ENCODE measurements at places on chromosomes 3 and 15. TPM values are rescaled to one million over a fixed set of nuclear protein-coding genes. Genes with fewer than 3 reads are reported as not detected.
A peak's percentile ranks its signal among the peaks of the same experiment; 100 is the strongest.

AHSG gene
- not detected for total RNA-seq

- no peak for DNase-seq
Measured at GRCh38 chr3:121592856-121593702, at the start of gene FBXO40. Gene FBXO40 (plus strand): TSS chr3:121593379. CDS start chr3:121620576, 27,197 bp downstream.

MAP6D1 gene
- 1.7 TPM for total RNA-seq

- no peak for DNase-seq
Measured at GRCh38 chr15:39530480-39531342, 50.2 kb upstream of the THBS1 start.

GRCh38 chr15:100334456-100334855, 7.3 kb downstream of the ADAMTS17 start:
- DNase-seq = no peak

GRCh38 chr3:186930641-186931531, 560 bp downstream of the ST6GAL1 start:
- DNase-seq = peak; percentile 87

GRCh38 chr3:20846066-20846465, 660.1 kb upstream of the SGO1 start:
- DNase-seq = no peak

DNA sequence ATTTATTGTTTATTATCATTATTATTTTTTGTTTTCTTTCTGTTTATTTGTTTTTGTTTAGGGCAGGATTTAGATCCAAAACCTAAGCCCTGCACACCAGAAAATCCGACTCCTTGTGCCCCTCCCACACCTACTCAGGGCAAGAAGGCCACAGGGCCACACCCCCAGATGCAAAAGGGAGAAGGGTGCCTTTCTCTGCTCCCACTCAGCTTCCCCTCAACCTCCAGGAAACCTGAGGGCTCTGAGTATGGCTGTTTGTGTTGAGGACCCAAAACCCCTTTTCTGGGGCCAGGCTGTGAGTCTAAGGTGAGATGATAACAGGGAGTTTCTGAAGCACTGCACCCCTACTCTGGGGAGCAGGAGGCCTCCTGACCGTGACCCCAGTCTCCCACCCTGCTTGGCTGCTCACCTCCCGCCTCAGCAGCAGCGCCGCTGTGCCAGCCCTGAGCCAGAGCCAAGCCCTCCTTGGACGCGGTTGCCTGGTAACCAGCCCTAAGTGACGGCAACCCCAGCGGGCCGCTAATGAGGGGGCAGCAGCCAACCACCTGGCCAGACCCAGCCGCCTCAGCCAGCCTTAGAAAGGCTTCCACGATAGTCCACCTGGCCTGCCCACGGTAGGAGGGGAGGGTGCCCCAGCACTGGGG, 6.4 kb upstream of the C15orf39 start:
- no peak for DNase-seq

PCYT1A gene
- total RNA-seq = 65.0 TPM

LOXL1 gene
- total RNA-seq = 115 TPM

DNA sequence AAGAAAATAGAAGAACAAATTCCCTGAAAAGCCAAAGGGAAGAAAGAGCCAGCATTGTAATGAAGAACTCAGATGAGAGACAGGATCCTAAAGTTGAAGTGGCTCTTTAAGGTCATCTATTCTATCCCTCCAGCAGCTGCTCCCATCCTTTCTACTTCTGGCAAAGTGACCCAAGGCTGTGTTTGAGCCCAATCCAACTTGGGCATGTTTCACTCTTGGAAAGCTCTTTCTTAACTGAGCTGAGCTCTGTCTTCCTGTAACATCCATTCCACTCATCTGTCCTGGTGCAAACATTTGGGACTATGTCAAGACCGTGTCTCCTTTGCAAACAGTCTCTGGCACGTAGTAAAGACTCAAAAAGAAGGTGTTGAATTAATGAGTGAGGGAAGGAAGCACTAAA, 298.1 kb upstream of the IGF1R start:
- no peak for DNase-seq

DNA sequence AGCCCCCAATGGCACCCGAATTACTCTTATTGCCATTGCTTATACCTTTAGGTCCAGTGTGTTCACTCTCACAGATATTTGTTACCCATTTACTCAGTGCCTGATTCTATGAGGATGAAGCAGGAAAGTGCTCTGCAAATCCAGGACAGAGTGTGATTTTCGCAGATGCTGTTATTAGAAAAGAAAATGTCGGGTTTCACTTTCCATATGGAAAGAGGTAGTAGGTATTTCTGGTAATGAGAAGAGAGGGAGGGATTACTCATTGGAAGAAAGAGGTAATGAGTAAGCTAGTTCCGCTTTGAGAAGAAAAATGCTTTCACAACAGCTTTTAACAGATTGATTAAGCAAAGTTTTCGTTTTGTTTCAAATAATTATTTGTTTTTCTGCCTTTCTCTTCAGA, 336.3 kb upstream of the CFAP20DC start:
- DNase-seq = no peak

- no peak for DNase-seq
Measured at GRCh38 chr3:149332227-149332765, 1.1 kb downstream of the TM4SF18 start.

- no peak for DNase-seq
Measured at GRCh38 chr3:99601515-99601914, 36.9 kb upstream of the COL8A1 start.

RTP1 gene
- 0.48 TPM for total RNA-seq

RAB7A gene
- 211 TPM for total RNA-seq

GRCh38 chr15:65260968-65261367, 25.7 kb downstream of the PARP16 start:
- peak; percentile 1 for DNase-seq

- DNase-seq = no peak
Measured at GRCh38 chr15:37339437-37339836, 239.1 kb upstream of the MEIS2 start.

DNA sequence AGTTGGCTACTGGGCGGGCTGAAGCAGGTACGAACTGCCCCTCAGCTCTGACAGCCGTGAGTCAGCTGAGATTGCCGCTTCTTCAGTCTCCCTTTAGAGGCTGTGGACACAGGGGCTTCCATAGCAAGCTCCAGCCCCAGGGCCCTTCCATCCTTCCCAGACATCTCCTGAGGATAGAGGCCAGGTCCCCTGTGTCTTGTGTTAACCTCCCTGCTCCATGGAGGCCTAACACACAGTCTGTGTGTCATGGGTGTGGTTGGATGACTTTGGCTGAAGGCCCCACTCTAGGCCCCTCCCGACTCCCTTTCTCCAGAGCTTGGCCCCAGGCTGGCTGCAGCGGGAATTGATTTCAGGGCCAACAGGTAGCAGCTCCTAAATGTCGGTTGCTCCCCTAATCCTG, 116.1 kb upstream of the TLE3 start:
- no peak for DNase-seq

DNA sequence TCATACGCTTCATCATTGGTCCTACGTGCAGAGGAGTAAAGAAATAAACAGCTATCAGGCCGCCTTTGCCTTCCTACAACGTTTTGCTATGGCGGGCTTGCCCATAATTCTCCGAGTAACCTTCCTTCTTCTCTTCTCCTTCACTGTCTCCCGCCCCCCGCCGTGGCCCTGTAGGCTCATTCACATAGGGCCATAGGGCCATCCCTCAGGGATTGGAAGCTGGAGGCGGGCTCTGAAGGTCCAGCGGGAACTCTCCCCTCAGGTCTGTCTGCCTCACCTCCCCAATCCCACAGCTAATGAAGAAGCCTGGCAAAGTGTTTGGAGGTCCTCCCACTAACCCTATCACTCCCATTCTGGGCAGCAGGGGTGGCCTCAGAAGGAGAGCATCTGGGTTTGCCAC, 43.6 kb downstream of the SEMA5B start:
- DNase-seq = no peak

DNA sequence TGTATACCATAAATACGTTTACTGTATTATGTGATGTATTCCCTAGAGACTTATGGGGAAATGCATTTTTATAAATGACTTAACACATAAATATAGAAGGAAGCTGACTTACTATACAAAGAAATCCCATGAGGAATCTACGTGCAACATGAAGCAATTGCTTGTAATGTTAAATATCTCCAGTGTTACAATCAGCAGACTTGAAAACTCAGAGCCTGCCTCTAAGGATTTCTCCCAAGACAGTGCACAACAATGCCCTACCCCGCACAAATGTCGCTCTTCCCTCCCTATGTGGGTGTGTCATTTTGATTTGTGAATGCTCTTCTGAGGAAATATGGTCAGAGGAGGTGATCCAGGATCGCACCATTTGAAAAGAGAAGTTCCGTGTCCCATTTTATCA, 629.0 kb downstream of the NR2F2 start:
- no peak for DNase-seq

DNA sequence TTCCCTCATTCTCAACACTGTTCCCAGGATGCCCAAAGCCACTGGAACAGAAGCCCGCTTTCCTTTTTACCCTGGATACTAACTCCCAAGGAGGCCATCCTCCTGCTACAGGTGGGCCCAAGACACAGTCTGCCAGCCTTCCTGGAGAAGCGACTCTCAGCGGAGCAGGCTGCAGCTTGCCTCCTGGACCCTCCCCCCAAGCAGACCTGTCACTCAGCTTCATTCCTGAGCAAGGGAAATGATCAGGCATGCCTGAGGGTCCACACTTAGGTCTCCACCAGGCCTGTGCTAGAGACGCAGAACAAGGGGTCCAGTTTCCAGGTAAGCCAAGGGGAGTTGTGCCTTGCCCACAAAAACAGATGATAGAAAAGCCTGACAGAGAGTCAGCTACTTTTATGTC, 62.8 kb downstream of the SLCO2A1 start:
- DNase-seq = no peak

DNA sequence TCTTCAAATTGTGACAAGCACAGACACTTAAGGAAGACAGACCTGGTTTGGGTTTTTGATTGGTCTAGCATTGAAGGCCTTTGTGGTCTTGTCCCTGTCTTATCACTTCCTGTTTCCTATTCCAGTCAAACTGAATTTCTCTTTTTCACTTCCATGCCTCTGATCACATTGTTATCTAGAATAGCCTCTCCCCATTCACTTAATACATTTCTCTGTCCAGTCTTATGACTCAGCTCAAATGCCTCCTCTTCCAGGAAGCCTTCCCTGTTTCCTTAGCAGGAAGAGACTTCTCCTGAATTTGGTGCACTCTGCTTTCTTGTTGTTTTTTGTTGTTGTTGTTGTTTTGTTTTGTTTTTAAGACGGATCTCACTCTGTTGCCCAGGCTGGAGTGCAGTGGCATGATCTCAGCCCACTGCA, 45.5 kb downstream of the LIMD1 start:
- DNase-seq = no peak

ZNF710 gene
- total RNA-seq = 17.9 TPM

CHST2 gene
- total RNA-seq = 2.8 TPM

DNA sequence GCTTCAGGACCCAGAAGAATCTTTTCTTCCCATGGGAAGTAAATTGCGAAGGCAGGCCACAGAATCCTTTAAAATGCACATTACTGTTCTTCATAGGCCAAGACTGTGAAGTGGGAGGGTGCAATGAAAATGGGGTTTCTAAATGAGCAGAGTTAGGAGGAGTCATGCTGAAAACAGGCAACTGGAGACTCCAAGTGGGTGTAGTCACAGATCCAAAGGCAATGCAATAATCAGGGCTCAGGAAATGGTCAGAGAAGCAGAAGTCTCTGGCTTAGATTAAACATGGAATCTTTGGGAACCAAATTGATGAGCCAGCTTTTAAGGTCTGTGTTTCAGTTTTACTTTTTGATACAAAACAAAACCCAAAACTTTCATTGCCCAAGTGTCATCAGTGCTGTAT, 37.6 kb downstream of the HHLA2 start:
- DNase-seq = no peak

DNA sequence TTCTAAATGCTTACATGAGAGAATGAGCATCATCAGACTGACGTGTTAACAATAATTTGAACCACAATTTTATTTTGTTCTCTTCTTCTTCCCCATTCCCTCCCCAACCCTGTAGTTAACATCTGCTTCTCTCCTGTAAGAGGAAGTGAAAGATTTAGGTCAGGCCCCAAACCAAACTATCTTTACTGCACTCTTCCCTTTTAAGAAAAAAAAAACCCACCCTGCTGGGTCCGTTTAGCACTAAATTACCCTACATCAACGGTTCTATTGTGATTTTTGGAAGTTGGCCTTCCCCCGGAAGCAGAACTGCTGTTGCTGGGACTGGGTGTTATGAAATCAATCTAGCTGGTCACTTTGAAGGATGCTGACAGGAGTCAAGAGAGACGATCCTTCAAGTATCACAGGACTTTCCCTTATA, 49.4 kb downstream of the NFKBIZ start:
- no peak for DNase-seq

DNA sequence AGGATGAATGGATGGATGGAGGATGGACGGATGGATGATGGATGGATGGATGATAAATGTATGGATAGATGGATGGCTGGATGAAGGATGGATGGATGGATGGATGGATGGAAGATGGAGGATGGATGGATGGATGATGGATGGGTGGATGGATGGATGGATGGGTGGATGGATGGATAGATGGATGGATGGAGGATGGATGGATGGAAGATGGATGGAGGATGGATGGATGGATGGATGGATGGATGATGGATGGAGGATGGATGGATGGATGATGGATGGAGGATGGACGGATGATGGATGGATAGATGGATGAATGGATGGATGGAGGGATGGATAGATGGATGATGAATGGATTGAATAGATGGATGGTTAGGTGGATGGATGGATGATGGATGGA, 210.6 kb upstream of the IGF1R start:
- no peak for DNase-seq

ACVR2B gene
- 8.2 TPM for total RNA-seq

GRCh38 chr3:69748503-69748902, 9.2 kb downstream of the MITF start:
- DNase-seq = no peak

DOCK3 gene
- total RNA-seq = 0.97 TPM
